ENCODE measurements at places on chromosomes 11 and 22. TPM values are rescaled to one million over a fixed set of nuclear protein-coding genes. Genes with fewer than 3 reads are reported as not detected.

- no peak for DNase-seq
These were observed 484.7 kb downstream of the INSC start for GRCh38 chr11:15599376-15599775.

SC5D gene
- 35.7 TPM for total RNA-seq

RFPL3 gene
- not detected for total RNA-seq

SERPIND1 gene
- not detected for total RNA-seq

- DNase-seq: no peak
These were observed 23.2 kb upstream of the ST3GAL4 start for GRCh38 chr11:126332221-126332711.

- DNase-seq: no peak
These were observed 178.3 kb downstream of the EFCAB6 start for GRCh38 chr22:43633631-43634285.

- no peak for DNase-seq
These were observed 6.0 kb upstream of the SLC35C1 start for GRCh38 chr11:45798793-45799441.

- DNase-seq: no peak
These were observed 3.3 kb downstream of the TMEM109 start for GRCh38 chr11:60917267-60917666.

TUBA8 gene
- 2.4 TPM for total RNA-seq

GRCh38 chr11:6735306-6735705 lies 36.5 kb downstream of the OR2AG2 start:
- no peak for DNase-seq

GRCh38 chr22:48955351-48956311 lies 872.0 kb downstream of the BRD1 start:
- DNase-seq: no peak

- DNase-seq: peak; percentile 47
These were observed at the start of gene MYO7A for GRCh38 chr11:77127920-77128691. MYO7A (plus strand) TSS chr11:77128246; CDS start chr11:77130635, 2,389 bp downstream.

B3GAT1 gene
- total RNA-seq: 0.20 TPM

DNA sequence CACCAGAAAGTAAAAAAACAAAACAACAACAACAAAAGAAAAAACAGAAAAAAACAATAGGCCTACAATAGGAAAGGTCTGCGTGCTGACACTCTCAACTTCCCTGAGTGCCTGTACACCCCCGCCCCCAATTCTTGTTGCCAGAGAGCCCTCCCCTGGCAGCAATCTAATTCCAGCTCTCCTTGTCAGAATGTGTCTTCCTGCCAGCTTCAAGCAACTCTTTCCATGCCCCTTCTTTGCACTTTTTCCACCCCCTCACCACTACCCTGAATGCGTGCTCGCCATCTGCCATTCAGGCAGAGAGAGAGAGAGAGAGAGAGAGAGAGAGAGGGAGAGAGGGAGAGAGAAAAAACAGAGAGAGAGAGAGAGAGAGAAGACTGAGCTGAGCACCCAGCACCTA lies 245.0 kb downstream of the KIRREL3 start:
- DNase-seq: no peak

C22orf31 gene
- total RNA-seq: not detected

DNA sequence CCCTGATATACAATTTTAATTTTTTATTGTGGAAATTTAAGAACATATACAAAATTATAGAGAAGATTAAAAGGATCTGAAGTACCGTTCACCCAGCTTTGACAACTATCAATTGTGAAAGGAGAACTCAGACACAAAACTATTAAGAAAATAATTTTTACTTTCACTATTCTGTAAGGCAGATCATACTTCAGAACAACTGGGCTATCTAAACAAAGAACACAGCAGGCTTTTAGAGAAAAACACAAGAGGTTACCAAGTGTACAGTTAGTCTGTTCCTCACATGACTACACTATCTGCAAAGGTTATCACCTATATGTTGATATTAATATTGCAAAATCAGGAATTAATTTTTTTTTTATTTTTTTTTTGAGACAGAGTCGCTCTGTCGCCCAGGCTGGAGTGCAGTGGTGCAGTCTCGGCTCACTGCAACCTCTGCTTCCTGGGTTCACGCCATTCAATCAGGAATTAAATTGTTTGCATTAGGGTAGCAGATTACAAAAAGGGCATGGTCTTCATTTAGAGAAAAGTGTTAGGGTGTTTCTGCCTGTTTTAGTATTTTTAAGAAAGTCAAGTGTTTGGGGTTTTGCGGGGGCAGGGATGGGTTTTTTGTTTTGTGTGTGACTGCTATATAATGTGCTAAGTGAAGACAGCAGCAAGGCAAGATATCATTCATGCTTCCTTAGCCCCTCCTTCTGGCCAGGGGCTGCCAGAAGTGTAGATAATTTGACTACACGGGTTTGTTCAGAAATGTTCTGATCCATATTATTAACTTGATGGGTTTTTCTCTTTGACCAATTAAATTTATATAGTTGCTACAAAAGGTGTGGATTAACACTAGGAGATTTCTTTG lies 27.6 kb upstream of the SIK2 start:
- DNase-seq: no peak

- DNase-seq: no peak
These were observed 235.4 kb upstream of the NARS2 start for GRCh38 chr11:78809931-78810541.

All from Calu3 (cell line).